ENCODE measurements at places on chromosomes 5 and 9.

- DNase-seq: no peak
Observed at GRCh38 chr9:82600536-82601292, 462.2 kb downstream of the RASEF start.

GRCh38 chr5:179913461-179913860 lies 5.8 kb upstream of the TBC1D9B start:
- no peak for DNase-seq

GRCh38 chr9:127170103-127170502 lies 47.7 kb upstream of the ANGPTL2 start:
- DNase-seq: no peak

DNA sequence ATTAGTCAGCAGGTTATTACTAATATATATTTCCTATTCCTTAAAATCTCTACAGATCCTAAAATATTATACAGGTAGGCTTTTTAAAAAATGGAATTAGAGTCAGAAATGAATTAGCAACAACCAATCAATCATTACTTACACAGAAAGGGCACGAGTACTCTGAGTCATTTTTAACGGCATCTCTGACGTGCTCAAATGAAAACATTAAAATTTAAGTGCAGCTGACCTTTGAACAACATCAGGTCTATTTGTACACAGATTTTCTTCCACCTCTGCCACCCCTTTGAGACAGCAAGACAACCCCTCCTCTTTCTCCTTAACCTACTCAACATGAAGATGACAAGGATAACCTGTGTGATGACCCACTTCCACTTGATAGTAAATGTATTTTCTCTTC lies 19.1 kb downstream of the AUH start:
- no peak for DNase-seq

DNA sequence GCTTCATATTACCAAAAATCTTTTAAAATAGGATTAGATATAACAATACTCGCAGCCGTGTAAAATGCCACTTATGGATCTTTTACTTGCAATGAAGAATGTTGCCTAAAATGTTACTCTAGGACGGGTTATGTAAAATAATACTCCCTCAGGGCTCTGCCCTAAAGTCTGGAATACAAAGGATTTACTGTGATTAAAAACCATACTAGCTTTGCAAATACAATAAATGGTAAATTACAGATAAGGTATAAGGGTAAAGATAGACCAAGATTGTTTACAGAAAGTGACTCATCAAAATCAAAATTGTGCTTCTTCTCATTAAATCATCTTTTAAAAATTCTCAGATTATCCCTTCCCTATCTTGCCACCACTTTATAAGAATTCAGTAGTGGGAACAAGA lies 163.6 kb downstream of the MEF2C start:
- no peak for DNase-seq

DNA sequence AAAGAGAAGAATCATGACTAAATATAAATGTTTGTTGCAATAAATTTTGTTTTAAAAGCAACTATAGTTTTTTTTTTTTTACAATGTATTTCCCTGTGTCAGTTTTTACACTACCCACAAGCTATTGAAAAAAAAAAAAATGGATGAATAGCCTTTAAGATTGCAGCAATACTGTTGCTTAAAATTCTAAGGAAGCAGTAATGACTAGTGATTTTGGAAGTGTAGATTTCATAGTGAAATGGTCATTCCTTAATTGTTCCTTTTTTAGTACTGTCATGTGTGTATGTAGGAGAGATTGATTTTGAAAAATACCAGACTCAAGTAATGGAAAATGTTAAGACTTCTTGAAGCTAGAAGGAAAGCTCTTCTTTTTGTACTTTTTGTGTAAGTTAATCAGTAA lies 53.1 kb downstream of the NDUFS4 start:
- no peak for DNase-seq

DNA sequence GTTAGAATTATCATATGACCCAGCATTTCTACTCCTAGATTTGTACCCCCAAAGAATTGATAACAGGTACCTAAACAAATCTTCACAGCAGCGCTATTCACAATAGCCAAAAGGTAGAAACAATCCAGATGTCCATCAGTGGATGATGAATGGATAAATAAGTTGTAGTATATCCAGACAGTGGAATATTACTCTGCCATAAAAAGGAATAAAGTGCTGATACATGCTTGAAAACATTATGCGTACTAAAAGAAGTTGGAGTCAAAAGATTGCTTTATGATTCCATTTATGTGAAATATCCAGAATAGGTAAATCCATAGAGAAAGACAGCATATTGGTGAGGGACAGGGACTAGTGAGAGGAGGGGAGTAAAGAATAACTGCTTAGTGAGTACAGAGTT lies 26.0 kb downstream of the MTREX start:
- DNase-seq: no peak

DNA sequence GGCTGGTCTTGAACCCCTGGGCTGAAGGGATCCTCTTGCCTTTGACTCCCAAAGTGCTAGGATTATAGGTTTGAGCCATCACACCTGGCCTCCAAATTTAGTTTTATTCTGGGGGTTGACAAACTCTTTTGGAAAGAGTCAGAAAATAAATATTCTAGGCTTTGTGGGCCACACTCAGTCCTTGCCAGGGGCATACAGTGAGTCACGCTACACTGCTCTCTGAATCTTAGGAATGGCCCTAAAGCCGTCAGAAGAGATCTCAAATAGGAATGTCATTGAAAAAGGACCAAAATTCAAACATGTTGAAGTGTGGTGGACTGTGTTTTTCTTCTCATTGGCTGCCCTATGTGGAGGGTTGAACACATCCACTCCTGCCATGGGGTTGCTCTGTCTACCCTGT lies 127.7 kb upstream of the BASP1 start:
- DNase-seq: no peak

GRCh38 chr9:130172161-130172857 lies at the start of gene NCS1:
TSS of gene NCS1 (plus strand) at chr9:130172404. CDS start at chr9:130172664, 260 bp downstream.
- DNase-seq: no peak

GRCh38 chr5:34737731-34738130 lies 81.6 kb downstream of the RAI14 start:
- no peak for DNase-seq

DNA sequence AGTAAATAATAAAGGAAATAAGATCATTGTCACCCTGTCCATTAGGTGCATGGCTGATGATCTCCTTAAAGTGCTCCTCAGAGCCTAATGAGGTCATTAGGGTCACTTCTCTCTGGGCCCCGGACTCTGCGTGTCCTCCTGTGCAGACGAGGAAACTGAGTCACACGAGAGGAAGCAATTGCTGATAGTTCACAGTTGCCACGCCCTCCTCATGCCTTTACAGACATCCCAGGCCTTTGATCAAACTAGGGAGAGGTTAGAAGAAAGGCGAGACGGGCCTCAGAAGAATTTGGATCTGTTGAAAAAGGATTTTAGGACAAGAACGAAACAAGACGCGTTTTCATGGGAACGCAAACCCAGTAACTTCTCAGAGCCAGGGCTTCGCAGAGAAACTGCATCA lies 32.0 kb upstream of the MSX2 start:
- no peak for DNase-seq

GRCh38 chr5:149024943-149025342 lies 37.9 kb downstream of the SH3TC2 start:
- DNase-seq: no peak

DNA sequence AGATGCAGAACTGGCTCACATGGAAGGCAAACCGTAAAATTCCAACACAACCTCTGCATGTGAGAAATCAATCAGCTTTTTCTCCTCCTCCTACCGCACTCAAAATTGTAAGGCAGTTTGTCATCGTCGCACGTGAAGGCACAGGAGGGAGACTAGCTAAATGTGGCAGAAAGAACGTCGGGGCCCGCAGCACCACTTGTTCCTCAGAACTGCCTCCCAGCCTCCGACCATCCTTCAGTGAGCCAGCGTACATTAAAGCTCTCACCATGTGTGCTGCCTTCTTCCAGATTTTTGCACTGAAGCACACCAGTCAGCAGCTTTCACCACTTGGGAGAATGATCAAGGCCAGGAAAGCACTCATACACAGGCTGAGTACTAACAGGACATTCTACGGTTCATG lies 105.9 kb downstream of the RFX3 start:
- no peak for DNase-seq

DNA sequence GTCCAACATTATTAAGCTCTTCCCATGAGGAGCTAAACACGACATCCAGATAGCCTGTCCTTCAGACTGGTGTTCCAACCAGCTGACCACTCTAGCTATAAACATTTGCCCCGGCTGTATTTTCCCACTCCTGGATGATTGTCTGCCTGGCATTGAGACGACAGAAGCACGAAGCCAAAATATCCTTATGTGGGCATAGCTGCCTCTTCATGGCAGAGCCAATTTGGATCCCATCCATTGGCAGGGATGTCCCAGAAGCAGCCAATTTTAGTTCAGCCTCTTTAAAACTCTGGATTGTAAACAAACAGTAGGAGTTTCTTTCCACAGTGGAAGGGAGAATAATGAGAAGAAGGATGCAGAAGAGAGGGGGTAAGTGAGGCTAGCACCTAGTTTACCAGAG lies 507.6 kb downstream of the CETN3 start:
- DNase-seq: no peak
